ENCODE measurements at places on chromosomes 4 and X.

DNA sequence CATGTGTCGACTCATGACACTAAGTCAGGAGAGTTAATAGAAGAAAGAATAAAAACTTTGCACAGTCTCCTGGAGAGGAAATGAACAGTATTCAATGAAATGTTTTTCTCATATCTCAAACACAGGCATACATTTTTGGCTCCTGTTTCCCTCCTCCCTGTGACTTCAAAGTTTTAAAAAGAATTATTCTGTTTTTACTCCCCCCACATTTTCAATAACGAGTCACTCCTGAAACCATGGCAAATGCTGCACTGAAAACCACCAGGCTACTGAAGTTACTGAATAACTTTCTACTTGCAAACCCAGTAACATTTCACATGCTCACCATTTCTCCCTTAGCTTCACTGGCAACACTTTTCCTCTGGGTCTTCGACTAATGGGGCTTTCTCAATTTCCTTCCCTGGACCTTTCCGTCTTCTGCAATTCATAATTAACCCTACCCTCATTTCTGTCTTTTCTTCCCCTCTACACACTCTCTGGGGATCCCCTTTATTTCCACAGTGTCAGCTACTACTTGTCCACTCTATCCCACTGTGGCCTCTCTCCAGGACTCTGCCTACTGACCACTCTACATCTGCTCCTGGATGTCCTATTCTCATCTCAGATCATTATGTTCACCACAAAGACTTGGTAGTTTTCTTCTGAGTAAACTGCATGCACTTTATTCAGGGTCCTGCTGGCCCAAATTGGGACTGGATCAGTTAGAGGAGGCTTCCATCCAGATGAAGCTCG, 225.8 kb upstream of the ETNPPL start:
- DNase-seq = no peak

DNA sequence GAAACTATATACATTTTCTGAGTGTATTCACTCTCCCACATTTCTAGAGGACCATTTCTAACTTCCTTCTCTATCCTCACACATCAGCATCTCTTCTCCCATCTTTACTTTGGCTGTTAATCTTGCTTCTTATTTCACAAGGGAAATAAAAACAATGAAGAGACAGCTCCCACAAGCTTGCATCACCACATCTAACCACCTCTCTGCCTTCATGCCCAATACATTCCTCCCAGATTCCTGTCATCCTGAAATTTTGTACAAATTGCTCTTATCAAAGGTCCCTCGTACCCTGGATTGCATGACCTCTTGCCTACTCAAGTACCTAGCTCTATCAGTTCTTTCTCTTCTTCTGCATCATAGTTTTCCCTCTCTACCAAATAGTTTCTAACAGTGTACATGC, 215.2 kb downstream of the ANTXR2 start:
- no peak for DNase-seq

- peak; percentile 24 for DNase-seq
Observed at GRCh38 chr4:153261914-153262313, 57.7 kb downstream of the TRIM2 start.

- DNase-seq = peak; percentile 53
Observed at GRCh38 chrX:13487731-13488505, 81.5 kb upstream of the EGFL6 start.

- no peak for DNase-seq
Observed at GRCh38 chrX:124232523-124233201, 99.8 kb upstream of the TEX13D start.

DNA sequence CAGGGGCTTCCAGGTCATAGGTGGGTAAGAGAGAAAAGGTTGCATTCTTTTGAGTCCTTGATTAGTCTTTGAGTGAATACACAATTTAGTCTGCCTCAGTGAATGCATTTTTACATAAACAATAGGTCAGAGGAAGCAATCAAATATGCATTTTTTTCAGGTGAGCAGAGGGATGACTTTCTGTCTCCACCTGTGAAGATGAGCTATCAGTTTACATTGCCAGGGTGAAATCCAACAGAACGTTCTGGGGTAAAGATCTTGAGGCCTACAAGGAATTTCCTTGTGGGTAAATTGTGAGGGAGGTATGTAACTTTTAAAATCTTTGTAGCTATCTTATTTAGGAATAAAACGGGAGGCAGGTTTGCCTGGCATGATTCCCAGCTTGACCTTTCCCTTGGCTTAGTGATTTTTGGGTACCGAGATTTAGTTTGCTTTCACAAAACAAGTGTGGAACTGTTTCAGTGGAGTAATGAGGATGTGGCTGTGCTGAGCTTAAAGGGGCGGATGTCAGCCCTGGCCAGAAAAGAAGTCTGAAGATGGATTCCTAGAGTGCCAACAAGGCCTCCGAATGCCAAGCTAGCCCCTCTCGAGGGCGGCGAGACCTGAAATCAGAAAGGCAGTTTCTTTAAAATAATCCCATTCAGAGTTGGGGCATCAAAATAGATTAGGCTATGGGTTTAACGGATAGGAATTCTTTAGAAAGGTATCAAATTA, 29.5 kb downstream of the TMEM131L start:
- no peak for DNase-seq

GRCh38 chrX:150841456-150842197, 56.8 kb downstream of the CD99L2 start:
- DNase-seq = no peak

GRCh38 chrX:99469439-99469838, 940.6 kb downstream of the PCDH19 start:
- DNase-seq = no peak

- DNase-seq = no peak
Observed at GRCh38 chrX:75968293-75968692, 183.2 kb upstream of the MAGEE2 start.
